ENCODE measurements at places on chromosomes 2 and 18.

DNA sequence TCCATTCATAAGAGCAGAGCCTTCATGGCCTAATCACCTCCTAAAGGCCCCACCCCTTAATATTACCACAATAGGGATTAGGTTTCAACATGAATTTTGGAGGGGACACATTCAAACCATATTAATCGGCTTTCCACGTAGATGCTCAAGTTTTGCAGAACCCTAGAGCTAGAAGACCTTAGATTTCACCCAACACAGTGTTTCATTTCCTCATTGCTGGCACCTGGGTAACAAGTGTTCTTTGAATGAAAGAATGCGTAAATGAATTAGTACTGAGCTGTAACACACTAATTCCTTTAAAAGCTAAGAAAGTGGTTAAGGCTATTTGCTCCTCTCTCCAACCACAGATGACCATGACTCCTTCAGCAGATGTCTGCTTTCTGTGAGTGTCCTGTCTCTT lies 252.5 kb downstream of the SMAD2 start:
- no peak for DNase-seq

DNA sequence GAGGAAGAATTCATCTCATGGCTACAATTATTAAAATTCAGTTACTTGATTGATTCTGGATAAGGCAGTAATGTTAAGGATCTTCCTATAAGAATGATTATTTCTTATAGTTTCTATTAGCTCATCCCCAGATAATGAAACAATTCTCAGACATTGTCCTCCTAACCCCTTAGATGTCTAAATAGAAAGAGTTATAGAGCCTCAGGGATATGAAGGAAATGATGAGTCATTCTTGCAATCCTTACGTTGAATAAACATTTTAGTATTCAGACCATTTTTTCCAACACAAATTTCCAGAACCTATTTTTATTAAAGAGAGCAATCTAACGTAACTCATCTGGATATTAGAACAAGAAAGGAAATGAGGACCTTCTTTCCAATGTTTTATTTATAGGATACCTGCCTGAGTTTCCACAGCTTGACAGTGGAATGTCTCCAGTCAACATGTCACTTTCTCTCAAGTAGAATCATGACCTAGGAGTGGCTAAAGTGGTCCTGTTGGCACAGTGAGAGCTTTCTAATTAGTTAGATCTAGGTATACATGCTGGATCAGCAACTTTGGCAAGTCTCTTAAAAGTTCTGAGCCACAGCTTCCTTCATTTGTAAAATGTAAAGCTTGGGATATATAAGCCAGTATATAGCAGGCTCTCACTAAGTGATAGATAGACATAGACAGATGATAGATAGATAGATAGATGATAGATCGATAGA lies 88.0 kb upstream of the RAB27B start:
- no peak for DNase-seq

GRCh38 chr2:114609801-114610200 lies 167.4 kb downstream of the DPP10 start:
- DNase-seq, result no peak

DNA sequence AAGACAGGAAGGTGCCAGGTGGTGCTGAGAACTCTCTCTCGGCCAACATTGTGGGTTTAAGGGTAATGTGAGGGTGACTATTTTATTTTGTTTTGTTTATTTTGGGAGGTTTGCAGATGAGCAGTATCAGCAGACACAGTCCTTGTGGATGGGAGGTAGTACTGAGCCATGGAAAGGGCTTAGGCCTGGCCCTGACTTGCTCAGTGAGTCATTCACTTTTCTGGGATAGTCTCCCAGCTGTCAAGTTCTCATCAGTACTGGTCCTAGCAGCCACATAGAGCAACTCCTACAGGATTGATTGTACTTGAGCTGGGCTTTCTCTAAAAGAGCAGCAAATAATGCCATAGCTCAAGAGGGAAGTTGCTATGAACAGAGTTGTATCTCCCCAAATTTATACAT lies 175.2 kb downstream of the LOXHD1 start:
- no peak for DNase-seq
